ENCODE measurements at places on chromosomes 3 and 15. TPM values are rescaled to one million over a fixed set of nuclear protein-coding genes. Genes with fewer than 3 reads are reported as not detected.

GRCh38 chr3:48088056-48088748 lies 72.0 kb upstream of the MAP4 start:
- no peak for DNase-seq

- no peak for DNase-seq
Measured at GRCh38 chr3:27721717-27722564, at the start of gene EOMES. Gene EOMES (minus strand): TSS chr3:27722323. CDS start chr3:27722294, 29 bp downstream.

DNA sequence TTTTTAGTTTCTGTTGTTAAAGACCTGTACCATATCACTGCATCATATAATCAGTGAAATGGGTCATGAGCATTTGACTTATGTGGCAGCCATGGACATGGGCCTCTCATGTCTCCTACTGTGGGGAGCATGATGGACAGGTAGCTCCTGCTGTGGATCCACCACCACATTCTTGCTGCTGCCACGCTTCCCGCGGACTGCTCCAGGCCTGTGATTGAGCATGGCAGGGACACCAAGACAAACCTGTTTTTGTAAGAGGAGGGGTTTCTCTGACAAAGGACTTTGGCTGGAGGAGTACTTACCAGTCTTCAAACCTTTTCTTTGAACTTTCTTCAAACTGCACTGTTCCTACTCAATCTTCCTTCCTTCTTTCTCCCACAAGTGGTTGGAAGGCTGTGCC lies 17.9 kb upstream of the P2RY14 start:
- DNase-seq: no peak

- DNase-seq: no peak
Measured at GRCh38 chr3:24741506-24741905, 246.9 kb upstream of the THRB start.

GRCh38 chr3:96072226-96072625 lies 742.2 kb upstream of the EPHA6 start:
- DNase-seq: no peak

- no peak for DNase-seq
Measured at GRCh38 chr3:10426346-10427220, 78.8 kb downstream of the ATP2B2 start.

GRCh38 chr3:71245971-71246880 lies 337.3 kb downstream of the FOXP1 start:
- DNase-seq: no peak

- DNase-seq: no peak
Measured at GRCh38 chr3:44223299-44223698, 18.4 kb upstream of the TOPAZ1 start.

- no peak for DNase-seq
Measured at GRCh38 chr3:32865383-32865782, 47.6 kb downstream of the TRIM71 start.

Gene RASL12
- 0.92 TPM for total RNA-seq

Gene CLDN16
- 12.0 TPM for total RNA-seq

Gene SEMA3B
- total RNA-seq: 17.9 TPM

Gene C3orf62
- 1.5 TPM for total RNA-seq

Gene HACD3
- 92.7 TPM for total RNA-seq

Gene FANCD2OS
- not detected for total RNA-seq

All from kidney epithelial cell (primary cell).